ENCODE measurements at places on chromosomes 6 and 20.

GRCh38 chr20:3121955-3122610 lies 37.6 kb upstream of the AVP start:
- DNase-seq: no peak

DNA sequence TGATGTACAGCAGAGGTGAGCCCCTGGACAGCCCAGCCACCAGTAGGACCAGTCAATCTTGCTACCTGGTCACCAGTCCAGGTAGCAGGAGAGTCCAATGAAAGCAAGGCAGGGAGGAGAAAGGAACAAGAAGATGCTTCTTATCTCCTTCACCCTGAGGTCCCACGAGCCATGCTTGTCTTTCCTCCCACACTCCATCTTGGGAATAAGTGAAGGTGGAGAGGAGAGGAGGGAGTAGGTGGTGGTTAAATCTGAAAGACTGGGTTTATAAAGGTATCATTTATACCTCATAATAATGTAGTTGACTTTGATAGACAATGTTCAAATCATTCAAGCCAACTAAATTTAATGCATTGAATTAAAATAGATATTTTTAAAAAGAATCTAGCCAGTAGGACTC lies 35.9 kb downstream of the LAMP5 start:
- DNase-seq: no peak

- no peak for DNase-seq
Observed at GRCh38 chr20:37920679-37921322, 17.9 kb downstream of the VSTM2L start.

- DNase-seq: peak; percentile 17
Observed at GRCh38 chr6:42555477-42556457, 8.1 kb upstream of the UBR2 start.

DNA sequence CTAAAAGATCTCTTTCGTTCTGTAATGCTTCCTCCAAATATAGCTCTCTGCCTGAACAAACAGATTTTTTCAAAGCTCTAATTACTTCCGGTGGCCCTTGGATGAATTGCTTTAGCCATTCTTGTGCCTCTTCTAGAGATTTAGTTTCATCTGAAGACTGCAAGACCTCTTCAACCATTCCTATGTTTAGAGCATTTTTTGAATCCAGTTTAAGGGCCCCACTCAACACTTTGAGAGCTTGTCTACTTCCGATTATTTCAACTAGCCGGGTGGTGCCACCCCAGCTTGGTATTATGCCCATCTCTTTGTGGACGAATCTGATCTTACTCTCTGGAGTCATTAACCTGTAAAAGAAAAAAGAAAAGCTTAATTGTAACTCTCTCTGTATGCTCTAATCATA lies 23.3 kb downstream of the RNF146 start:
- DNase-seq: no peak

DNA sequence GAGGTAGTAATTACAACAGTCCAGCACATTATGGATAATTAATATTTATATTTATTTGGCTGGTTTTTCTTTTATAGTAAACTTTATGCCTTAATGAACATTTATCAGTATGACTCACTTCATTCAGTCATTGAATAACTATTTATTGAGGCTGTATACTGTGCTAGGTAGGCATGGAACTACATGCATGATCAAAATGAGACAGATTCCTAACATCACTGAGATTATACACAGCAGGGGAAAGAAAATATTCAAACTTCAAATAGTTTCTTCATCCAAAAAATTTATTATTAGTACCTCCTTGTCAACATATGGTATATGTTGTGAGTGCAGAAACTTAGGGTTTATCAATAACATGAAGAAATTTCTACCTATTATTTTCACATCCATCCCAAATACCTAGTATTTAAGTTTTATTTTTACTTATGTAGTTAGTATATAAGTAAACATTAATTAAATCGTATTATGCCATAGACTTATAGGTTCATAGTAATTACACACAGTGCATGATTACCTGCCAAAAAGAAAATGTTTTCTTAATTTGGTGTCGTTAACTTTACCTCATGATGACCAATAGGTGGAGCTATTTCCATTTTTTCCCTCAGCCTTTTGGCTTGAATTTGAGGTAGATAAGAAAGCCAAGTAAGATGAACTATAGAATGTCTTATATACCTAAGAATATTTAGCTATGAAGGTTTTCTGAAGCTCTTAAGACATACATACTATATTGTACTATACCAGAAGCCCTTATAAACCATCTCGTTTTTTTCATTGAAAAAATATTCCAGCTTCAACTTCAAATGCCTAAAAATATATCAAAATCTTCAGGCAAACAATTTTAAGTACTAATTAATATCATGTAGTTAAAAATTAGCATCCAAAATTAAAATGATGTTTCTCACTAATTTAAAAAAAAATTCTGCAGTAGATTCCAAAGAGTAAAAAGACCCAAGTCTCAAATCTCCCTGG lies 12.5 kb upstream of the TMEM30A start:
- peak; percentile 72 for DNase-seq

DNA sequence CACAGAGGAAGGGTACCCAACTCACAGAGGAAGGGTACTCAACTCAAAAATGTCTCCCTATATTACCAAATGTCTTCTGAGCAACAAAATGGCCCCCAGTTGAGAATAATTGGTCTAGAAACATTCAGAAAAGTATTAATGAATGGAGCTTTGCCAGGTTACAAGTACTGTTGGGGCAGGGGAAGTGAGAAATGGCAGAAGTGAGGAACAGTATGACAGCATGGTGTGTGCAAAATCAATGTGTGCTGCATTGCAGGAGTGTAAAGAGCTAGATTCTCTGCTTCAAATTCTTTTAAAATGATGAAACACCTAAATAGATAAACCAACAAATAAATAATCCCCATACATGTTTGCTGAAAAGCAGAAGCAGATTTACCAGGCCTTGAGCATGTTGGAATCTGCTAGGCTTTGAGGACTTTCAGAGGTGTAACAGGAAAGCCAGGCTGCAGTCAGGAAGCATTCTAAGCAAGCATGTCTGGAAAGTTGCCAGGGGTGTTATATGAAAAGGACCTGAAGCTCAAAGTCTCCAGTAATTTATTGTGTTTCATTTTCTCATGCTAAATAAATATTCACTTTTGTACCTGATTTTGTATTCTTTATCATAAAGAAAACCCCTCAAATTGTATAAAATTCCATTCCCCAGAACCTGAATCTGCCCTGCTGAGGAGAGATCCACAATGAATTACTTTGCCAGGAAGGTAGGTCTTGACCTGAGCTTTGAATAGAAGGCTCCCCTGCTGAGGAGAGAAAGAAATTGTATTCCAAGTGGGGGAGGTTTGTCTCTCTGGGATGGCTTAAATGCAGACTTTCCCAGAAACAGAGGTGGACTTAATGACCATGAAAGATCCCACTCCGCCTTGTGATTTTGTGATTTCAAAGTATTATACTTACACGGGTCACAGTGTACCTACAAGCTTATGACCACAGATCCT lies 265.0 kb upstream of the MARCKS start:
- peak; percentile 48 for DNase-seq

DNA sequence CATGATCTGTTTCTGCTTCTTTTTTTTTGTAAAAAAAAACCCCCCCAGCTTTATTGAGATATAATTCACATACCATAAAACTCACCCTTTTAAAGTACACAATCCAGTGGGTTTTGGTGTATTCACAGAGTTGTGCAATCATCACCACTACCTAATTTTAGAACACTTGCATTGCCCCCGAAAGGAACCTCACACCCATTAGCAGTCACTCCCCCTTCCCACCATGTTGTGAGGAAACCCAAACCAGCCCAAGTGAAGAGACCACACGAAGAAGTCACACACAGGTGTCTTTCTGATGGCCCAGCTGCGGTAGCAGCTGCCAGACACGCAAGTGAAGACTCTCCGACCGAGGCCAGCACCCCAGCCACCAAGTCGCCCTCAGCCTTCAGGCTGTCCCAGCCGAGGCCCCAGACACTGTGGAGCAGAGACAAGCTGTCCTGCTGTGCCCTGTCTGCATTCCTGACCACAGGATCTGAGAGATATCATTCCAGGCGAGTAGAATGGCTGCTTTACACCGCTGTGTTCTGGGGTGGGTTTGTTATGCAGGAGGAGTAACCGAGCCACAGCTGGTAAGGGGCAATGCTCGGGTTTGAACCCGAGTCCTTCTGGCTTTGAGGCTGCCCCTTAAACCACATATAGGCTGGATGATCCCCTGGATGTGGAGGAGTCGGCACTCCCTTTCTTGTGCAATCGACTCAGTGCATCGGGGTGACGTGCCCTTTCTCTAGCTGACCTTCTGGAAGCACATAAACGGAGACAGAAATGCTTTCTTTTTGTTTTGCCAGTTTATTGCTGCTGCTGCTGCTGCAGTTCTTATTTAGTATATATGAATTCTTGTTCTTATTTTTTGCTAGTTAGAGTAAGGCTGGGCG lies 59.1 kb upstream of the PTPN1 start:
- no peak for DNase-seq

GRCh38 chr6:100304575-100304974 lies 160.1 kb downstream of the SIM1 start:
- DNase-seq: no peak

DNA sequence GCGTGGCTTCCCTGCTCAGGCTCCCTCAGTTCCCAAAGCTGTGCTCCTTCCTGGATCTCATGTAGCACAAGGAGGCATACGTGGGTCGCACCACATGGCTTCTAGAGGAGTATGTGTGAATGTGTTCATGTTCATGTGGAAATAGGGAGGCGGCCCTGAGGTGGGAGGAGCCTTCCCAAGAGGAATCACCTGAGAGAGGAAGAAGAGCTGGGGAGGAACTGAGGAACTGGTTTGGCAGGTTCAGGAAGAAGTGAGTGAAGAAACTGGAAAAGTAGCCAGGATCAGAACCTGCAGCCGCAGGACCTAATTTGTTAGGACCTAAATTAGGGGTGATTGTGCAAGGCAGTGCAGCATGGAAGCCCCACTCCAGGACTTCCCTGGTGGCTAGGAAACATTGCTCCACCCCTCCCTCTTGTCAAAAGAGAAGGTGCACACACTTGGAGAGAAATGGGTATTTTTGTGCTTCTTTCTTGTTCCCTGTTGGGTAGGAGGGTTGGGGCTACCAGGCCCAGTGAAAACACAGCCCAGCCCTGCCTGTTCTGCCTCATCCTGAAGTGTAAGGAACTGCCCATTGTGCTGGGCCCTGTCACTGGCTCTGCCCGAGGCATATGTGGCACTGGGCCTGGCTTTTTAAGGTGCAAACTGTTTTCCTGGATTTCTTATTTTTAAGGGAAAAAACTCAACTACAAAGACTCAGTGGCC lies 20.7 kb downstream of the SYNJ2 start:
- no peak for DNase-seq

GRCh38 chr6:45822246-45822812 lies 193.3 kb downstream of the CLIC5 start:
- no peak for DNase-seq

- no peak for DNase-seq
Observed at GRCh38 chr6:128111096-128111495, 210.2 kb upstream of the THEMIS start.

DNA sequence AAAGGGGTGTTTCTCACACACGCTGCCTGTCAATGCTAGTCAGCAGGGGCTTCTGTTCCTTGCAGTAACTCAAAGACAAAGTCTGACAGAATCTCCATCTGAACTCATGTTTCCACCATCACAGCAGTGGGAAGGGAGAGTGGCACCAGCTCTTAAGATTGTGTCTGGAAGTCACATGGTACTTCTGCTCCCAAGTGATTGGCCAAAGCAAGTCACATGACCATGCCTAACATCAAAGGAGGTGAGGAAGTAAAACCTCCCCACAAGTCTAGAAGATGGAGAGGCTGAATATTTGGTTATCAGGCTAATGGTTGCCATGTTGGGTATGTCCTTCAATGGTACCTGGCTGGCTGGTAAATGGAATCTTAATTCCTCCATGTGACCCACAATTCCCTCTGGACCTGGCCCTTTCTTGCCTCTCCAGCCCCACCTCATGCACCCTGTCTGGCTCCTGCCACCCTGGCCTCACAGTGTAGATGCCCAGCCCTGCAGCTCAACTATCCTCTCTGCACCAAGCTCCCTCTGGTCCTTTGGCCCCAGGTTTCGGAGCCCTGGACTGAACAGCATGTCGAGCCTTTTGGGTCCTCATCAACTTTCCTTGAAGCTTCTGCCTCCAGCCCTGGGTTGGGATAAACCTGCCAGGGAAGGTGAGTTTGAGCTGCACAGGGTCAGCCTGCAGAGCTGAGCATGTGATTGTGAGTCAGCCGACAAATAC lies 51.0 kb upstream of the PMEPA1 start:
- no peak for DNase-seq

- no peak for DNase-seq
Observed at GRCh38 chr20:3543901-3544507, 73.2 kb downstream of the ATRN start.

DNA sequence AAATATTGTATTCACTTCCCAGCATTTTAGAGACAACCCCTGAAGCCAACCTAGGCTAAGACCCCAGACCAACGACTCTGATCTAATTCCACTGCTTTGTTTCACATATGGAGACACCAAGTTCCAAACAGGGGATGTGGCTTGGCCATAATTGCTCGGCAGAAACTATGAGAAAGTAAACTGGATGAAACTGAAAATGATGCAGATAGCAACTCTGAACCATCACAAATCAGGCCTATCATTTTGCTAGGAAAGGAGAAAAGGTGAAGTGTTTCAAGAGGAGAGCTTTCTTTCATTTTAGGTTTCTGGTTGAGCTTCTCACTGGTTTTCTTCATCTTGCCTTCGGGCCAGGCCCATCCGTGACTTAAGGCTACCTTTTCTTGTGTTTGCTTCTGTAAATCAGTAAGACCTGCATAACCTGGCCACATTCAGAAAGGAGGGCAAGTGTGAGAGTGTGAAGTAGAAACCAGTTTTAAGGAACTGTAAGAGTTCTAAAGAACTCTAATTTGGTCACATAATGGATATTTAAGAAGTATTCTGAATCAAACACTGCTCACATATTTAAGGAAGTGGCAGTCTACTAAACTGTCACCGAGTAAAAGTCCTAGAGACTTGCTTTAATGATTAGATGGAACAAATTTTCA lies 105.8 kb downstream of the BACH2 start:
- no peak for DNase-seq

- DNase-seq: no peak
Observed at GRCh38 chr6:38975621-38976049, 72.9 kb upstream of the GLP1R start.

GRCh38 chr6:11277275-11278206 lies 45.1 kb upstream of the NEDD9 start:
- peak; percentile 73 for DNase-seq

DNA sequence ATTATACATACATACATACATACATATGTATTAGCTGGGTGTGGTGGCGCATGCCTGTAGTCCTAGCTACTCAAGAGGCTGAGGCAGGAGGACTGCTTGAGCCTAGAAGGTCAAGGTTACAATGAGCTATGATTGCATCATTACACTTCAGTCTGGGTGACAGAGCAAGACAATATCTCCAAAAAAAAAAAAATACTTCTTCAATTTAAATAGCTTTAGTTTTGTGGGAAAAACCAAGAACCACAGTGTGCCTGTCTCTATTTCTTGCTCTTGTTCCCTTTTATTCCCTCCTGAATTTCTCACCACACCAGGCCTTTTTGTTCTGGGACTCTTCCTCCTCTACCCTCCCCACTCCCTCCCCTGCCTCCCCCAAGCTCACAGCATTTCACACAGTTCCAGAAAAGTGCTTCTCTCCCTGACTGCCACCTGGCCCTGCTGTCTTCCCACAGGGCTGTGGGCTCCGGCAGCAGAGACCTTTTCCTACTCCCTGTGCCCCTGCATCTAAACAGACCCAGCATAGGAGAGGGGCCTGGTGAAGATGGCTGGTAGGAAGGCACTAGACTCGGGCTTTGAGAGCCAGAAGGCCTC lies 1.3 kb downstream of the C20orf203 start:
- DNase-seq: no peak

Measured in HAP-1 (cell line).